ENCODE measurements at places on chromosomes 7 and 10. TPM values are rescaled to one million over a fixed set of nuclear protein-coding genes. Genes with fewer than 3 reads are reported as not detected.
A peak's percentile ranks its signal among the peaks of the same experiment; 100 is the strongest.

GRCh38 chr7:71237945-71238344 lies 106.0 kb downstream of the GALNT17 start:
- peak; percentile 5 for DNase-seq

DNA sequence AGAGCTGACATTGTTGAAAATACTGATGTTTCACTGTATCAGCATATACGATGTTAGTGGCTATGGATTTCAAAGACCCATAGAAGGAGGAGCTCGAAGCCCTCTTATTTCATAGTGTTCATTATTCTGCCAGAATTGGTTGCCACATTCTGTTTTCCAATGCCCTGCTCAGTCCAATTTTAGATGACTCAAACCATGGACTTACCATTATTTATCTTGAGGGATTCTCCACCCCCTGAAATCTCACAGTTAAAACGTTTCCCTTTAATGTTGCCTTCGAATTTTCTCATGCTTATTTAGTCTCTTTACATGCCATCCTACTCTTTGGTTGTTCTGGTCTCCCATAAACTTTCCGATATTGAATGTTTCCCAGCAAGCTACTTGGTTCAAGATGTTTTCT lies 264.5 kb downstream of the HDAC9 start:
- no peak for DNase-seq

DNA sequence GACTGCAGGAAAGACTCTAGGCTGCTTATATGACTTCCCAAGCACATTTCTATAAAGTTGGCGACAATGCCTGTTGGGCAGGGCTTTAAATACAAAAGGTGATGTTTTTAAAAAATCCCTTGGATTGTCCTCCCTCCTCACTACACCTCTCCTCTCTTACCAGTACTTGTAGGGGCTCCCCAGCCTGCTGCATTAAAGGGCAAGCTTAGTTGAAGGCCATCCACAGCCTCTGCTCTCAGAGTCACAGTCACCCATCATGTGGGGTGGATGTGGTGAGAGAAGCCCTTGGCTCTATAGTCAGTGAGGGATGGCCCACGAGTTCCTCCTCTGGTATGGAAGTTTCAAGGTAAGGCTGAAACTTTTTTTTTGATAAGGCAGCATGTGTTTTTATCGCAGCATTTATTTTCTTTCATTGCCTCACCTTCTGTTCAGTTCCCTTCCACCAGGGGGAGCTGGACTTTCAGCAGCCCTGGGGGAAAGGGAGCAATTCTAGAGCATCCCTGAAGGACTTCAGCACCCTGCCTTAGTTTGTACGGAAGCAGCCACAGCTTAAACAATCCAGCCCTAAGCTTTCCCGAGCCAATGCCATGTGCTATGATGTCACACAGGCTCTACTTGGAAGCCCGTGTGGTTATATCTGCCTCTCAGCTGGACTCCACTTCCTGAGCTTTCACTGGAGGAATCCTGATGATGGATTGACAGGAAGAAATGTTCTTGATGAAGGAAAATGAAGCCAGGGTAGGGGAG lies 131.9 kb downstream of the CALCR start:
- peak; percentile 27 for DNase-seq

- DNase-seq = no peak
Measured at GRCh38 chr10:46019569-46020343, 10.7 kb downstream of the NCOA4 start.

DNA sequence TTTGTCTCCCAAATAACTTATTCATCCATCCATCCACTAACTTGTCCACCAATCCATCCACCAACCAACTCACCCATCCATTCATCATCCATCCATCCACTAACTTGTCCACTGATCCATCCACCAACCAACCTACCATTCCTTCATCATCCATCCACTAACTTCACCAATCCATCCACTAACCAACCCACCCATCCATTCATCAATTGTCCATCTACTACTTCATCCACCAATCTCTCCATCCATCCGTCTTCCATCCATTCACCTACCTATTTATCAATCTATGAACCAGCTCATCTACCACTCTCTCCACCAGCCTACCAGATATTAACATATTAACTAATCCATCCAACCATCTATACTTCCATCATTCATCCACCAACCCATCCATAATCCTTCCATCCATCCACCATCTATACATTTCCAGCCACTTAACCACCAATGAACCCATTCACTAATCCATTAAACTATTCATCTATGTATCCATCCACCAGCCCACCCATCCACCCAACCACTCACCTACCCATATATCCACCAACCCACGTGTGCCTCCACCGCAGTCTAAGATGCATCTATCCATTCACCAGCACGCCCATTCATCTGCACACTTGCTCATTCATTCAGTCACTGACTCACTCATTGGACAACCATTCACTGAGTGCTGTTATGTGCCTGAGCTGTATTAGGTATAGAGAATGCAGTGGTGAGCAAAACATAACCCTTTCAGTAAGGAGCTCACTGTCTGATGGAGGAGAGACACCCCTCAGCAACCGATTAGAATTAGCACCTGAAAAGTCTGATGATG lies 19.8 kb upstream of the TBL2 start:
- DNase-seq = no peak

DNA sequence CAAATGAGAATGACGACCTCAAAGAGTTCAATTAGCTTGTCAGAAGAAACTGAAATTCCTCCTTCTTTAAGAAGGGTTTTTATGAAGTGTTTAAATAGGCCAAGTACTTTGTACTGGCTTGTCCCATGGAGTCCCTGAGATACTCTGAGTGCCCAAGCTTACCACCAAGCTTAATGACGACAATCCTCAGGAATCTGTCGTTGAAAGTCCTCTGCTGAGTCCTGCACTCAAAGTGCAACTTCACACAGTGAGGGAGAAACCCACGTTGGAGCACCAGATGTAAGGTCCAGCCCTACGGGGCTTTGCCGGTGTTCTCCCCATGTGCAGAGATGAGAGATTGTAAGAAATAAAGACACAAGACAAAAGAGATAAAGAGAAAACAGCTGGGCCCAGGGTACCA lies 42.8 kb upstream of the AKR1C2 start:
- DNase-seq = no peak

DNA sequence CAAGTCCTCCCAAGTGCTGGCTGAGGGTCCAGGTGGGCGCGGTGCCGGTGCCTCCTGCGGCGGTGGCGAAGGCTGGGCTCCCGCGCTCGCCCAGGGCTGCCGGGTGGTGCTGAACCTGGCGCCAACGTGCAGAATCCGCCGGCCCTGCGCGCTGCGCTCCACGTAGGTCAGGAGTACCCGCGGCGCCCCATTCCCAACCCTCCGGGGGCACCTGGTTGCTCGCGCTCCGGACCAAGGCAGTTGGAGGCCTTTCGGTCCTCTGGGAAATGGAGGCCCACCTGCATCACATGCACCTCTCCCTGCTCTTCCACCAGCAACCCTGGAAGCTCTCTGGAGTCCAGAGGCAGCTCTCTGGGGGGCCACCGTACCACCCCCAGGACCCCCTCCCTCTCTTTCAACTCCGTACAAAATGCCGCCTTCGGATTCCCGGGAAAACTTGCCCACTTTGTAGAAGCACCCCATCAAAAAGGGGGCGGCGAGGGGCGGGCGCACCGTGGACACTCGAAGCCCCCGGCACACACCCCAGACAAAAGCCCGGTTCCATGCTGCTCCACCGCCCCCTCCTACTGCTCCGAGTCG lies 745 bp downstream of the SLC16A9 start:
- no peak for DNase-seq

- DNase-seq = no peak
Measured at GRCh38 chr10:77724820-77725219, 87.2 kb upstream of the KCNMA1 start.

- DNase-seq = peak; percentile 83
Measured at GRCh38 chr7:135620980-135621850, 41.1 kb upstream of the STMP1 start.

GRCh38 chr10:46552526-46553237 lies 3.8 kb downstream of the GPRIN2 start:
- DNase-seq = no peak

- DNase-seq = no peak
Measured at GRCh38 chr7:48528646-48529045, 357.4 kb downstream of the ABCA13 start.

- DNase-seq = no peak
Measured at GRCh38 chr7:28408105-28408959, 4.0 kb upstream of the CREB5 start.

DNA sequence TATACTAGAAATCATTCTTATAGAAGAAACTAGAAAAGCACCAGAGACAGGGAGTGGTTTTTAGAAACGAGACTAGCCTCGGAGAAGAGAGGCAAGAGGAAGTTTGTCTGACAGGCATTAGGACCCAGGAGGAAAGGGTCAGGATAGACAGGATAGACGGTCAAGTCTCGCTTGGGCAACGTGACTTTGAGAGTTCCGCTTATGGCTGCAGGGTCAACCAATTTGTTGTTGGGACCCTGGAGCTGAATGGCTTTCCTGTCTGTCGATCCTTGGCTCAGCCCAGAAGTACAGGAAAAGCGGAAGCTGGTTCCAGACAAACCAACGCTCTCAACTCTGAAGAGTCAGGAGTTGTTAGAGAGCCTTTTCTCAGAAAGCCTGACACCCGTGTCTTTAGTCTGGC lies 191.2 kb downstream of the FZD1 start:
- no peak for DNase-seq

DNA sequence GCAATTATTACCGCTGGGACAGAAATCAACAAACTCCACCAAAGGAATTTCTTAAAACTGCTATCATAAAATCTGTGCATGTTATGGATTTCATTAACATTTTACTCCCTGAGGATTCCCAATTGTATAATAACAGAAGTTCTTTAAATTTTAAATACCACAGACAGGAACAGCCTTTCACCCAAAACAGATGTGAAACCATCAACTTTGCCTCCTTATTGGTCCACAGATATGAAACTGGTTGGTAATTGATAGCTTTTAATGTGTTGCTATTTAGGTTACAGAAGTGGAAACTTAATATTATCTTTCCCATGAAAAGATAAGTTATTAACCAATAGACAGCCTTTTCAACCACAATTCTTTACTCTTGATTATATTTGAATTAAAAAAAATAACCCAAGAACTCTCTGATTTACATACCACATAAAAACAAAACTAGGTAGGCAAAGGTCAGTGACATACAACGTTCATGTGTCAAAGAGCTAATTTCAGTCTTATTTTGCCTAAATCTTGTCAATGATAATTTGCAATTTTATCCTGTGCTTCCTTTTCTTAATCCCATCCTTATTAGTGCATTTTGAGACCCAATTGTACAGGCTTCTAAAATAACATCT lies 90.0 kb downstream of the NRP1 start:
- no peak for DNase-seq

GRCh38 chr7:36034020-36034419 lies 119.0 kb upstream of the EEPD1 start:
- peak; percentile 96 for DNase-seq

- DNase-seq = no peak
Measured at GRCh38 chr10:55233505-55233904, 432.5 kb upstream of the PCDH15 start.

DNA sequence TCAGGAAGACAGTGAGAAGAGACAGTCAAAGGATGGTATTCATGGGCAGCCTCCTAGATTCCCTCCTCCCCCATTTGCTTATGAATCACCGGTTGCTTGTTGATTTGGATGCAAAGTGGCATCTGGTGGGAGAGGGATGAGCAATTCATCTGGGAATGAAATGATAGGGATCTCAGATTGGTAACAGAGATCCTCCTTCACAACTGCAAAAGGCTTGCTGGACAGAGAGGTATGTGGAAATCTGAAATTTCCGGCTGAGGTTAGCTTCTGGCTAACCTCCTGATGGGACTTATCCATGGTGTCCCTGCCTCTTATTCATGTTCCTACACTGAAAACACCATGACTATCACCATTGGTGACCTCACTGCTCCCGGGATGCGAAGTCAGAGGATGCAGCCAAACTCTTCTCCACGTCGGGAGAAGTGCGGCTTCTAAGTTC lies 48.4 kb upstream of the PODXL start:
- DNase-seq = peak; percentile 98

DNA sequence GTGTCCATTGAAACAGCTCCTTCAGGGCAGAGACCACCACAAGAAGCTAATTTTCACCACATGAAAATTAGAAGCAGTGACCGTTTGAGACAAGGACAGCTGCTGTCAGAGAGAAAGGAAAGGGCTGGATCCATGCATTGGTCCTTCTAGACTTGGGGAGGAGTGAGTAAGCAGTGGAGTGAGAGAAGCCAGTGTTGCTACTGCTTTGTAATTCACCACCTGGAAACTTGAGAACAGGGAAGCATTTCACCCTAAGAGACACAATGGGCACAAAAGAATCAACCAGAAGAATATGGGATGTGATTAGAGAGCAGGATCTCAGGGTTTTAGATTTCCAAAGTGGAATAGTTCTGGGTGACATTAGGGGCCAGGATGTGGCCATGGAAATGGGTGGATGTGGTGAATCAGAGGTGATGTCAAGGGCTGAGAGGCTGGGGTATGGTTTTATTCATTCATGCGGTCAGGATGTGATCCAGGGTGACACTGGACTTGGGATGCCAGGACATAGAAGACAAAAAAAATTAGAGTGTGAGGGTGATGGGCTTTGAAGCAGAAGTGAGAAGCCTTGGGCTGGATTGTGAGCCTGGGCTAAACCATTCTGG lies 61.6 kb downstream of the DENND11 start:
- peak; percentile 69 for DNase-seq

GRCh38 chr7:72805526-72806494 lies 22.2 kb downstream of the TYW1B start:
- peak; percentile 48 for DNase-seq

GRCh38 chr7:142356166-142356565 lies 98.3 kb upstream of the PRSS58 start:
- no peak for DNase-seq

DNA sequence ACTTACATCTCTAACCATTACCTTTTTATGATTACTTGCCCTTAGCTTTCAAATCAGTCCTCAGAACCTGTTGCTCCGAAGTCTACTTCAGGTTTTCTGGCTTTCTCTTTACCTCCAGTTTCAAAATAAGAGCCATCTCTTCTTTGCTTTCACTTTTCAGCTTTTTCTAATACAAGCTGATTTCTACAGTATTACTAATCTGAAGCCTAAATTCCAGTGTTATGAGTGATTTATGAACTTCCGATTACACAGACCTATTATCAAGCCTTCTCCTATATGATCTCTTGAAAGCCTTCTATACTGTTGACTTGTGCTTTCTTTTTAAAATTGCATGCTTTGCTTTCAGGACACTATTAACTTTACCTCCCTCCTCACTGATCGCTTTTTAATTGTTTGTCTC lies 1307.8 kb upstream of the CELF2 start:
- DNase-seq = no peak

GRCh38 chr7:6512892-6513291 lies 38.4 kb downstream of the GRID2IP start:
- no peak for DNase-seq

GRCh38 chr7:8014399-8014798 lies 45.8 kb downstream of the GLCCI1 start:
- no peak for DNase-seq

The SNCG gene
- total RNA-seq = 3.2 TPM

The PNLIPRP2 gene
- total RNA-seq = not detected

The PAPOLB gene
- total RNA-seq = not detected

The SLC26A3 gene
- not detected for total RNA-seq

The ANK3 gene
- total RNA-seq = 4.1 TPM

The SUN3 gene
- not detected for total RNA-seq

The AKR1C8 gene
- total RNA-seq = not detected

The LRRC4 gene
- not detected for total RNA-seq

The NME8 gene
- total RNA-seq = not detected

The ACSM6 gene
- not detected for total RNA-seq
